ENCODE measurements at places on chromosomes 7 and 10.

DNA sequence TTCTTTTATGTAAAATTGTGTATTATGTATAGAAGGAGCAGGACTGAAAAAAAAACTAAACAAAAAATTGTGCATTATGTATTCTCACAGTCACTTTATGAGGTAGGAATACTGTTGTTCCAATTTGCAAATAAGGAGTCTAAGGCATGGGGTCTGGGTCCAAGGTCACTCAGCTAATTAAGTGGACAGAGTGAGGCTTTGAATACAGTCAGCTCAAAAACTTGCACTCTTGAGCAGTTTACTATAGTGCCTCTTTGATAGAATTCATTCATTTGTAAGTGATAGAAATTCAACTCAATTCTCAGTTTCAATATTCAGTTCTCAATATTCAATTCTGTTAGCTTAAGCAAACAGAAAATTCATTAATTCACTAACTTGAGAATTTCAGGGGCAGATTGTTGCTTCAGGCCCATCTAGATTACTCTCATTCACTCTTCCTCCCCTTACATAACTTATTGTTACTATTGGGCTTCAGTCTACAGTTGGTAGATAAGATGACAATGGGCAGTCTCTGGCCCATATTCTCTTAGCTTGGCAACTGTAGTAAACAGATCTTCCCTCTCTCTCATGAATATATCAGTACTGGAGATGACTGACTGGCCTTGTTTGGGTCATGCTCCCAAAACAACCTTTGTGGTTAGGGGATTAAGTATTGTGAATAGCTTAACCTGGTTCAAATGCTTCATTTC is 86.6 kb downstream of the BTAF1 start:
- DNase-seq: no peak

- DNase-seq: no peak
Measured at GRCh38 chr10:113284635-113285034, 268.2 kb upstream of the HABP2 start.

DNA sequence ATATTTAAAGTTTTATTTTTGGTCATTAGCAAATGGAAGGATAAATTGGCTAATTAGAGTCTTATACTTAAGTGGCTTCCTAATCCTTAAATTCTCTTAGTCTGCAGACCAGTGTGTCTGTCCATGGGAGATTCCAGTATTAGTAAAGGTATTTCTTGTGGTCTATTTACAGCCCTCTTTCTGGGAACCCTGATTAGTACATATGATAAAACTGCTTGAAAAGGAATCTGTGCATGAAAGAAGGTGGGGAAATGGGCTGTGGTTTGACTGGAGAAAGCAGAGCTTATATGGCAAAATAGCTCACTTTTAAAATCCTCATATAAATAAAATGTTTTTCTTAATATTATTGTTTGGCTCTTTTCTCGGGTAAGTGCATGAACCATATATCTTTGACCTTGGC is 124.5 kb upstream of the RHOBTB1 start:
- DNase-seq: no peak

DNA sequence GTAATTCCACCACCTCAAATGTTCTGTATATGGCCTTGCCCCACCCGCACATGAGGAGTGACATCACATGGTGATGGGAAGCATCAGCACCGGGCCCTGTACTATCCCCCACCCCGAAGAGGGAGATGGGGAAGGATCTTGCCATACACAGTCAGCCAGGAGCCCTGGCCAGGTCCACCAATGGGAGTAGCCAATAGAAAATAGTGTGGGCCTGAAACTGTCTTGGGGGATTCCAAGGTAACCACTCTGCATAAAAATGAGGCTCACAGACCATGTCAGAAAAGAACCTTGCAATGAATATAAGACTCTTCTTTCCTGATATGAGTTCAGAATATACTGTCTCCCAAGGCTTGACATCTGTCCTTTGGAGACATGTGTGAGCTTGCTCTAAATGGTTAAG is 51.1 kb downstream of the ADRB1 start:
- DNase-seq: no peak

- no peak for DNase-seq
Measured at GRCh38 chr10:119331061-119331460, 123.7 kb downstream of the GRK5 start.

- no peak for DNase-seq
Measured at GRCh38 chr7:54331311-54331710, 210.9 kb upstream of the VSTM2A start.

GRCh38 chr7:83882551-83882950 is 233.6 kb upstream of the SEMA3E start:
- DNase-seq: no peak

- peak; percentile 28 for DNase-seq
Measured at GRCh38 chr10:72637398-72637857, 11.5 kb upstream of the MICU1 start.

DNA sequence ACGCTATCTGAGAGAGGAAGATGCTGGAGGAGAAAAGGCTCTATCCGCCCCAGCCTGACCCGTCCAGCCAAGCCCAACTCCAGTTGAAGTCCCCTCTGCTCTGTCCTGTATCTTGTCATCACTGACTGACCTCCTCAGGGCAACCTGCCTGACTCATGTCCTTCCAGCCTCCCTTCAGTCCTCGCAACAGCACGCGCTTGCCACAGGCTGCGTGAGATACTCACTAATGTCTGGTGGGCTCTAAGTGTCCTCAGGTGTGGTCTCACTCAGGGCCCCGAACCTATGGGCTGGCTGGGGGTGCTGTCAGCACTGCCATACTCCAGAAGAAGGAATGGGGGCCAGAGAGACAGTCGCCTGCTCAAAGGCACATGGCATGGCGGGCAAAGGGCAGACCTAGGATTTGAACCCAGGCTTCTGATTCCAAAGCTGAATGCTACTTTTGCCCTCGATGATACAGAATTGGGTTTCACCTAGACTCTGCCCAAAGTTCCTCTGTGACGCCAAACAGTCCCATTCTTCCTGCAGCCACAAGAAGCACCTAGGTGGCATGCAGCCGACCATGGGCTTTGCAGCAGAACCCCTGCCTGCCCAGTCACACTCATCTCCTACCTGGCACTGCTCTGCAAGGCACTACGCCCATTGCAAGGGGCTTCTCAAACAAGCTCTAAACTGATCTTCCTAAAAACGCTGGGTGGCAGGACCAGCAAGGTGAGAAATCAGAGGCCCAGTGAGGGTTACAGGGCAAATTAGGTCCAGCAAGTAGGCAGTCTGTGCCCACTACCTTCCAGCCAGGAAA is 8.5 kb downstream of the FAM53B start:
- no peak for DNase-seq

DNA sequence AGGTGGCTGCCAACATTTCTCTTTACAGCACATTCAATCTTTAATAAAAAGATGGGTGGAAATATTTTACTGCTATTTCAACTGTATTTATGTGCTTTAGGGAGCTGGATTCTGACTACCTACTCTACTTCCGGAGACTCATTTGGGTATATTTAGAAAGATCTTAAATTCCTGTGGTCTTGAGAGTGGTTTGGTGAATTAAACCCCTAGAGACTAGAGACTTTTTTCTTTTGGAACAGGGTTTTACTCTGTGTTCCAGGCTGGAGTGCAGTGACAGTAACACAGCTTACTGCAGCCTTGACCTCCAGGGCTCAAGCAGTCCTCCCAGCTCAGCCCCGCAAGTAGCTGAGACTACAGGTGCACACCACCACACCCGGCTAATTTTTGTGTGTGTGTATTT is 79.0 kb upstream of the HABP2 start:
- no peak for DNase-seq

DNA sequence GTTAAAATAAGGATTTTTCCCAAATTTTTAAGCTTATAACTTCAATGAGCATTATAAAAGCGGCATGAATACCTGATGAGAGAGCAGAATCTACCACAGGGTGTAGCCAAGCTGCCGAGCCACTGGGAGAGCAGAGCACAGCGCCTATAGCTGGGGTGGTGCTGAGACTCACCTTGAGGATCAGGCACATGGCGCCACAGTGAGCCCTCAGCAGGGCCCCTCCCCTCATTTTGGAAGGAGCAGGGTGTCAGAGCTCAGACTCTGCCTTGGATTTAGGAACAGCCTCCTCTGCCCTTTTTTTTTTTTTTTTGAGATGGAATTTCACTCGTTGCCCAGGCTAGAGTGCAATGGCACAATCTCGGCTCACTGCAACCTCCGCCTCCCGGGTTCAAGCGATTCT is 118.6 kb downstream of the SRPK2 start:
- no peak for DNase-seq

GRCh38 chr7:105800849-105801534 is 75.4 kb downstream of the ATXN7L1 start:
- DNase-seq: no peak

GRCh38 chr10:108615576-108616320 is 1307.6 kb downstream of the XPNPEP1 start:
- DNase-seq: no peak

GRCh38 chr10:99532687-99533495 is at the start of gene NKX2-3:
NKX2-3 (plus strand) TSS chr10:99532942; CDS start chr10:99533132, 190 bp downstream.
- DNase-seq: peak; percentile 54

GRCh38 chr7:1716263-1717094 is 46.4 kb downstream of the ELFN1 start:
- no peak for DNase-seq

- DNase-seq: no peak
Measured at GRCh38 chr7:30323006-30323355, 38.6 kb downstream of the ZNRF2 start.

DNA sequence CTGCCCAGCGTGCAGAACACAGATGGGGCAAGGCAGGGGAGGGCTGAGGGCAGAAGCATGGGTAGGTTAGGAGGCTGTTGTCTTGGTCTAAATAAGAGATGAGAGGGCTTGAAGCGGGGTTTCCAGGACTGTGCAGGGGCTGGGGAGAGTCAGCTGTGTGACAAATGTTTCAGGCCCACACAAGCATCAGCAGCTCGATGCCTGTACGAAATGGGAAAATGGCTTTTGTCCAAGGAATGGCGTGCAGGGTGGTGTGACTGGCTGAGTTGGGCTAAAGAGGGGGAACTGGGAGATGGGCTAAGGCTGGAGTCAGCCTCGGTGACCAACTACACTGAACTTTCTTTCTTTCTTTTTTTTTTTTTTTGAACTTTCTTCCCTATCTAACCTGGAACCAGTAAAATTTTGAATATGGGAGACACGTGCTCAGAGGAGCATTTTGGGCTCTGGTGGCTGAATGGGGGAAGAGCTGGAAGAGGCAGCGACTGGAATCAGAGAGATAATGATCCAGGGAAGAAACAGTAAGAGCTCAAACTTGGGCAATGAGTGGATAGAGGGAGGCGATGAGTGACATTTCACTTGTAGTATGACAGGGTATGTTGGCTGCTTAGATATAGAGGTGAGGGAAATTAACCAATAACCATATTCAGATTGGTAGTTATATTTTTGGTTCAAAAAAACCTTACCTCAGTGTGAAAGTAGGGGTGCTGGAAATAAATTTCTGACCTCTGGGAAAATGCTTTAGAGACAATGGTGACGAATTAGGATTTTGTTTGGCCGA is 10.2 kb upstream of the EPHA1 start:
- DNase-seq: no peak

DNA sequence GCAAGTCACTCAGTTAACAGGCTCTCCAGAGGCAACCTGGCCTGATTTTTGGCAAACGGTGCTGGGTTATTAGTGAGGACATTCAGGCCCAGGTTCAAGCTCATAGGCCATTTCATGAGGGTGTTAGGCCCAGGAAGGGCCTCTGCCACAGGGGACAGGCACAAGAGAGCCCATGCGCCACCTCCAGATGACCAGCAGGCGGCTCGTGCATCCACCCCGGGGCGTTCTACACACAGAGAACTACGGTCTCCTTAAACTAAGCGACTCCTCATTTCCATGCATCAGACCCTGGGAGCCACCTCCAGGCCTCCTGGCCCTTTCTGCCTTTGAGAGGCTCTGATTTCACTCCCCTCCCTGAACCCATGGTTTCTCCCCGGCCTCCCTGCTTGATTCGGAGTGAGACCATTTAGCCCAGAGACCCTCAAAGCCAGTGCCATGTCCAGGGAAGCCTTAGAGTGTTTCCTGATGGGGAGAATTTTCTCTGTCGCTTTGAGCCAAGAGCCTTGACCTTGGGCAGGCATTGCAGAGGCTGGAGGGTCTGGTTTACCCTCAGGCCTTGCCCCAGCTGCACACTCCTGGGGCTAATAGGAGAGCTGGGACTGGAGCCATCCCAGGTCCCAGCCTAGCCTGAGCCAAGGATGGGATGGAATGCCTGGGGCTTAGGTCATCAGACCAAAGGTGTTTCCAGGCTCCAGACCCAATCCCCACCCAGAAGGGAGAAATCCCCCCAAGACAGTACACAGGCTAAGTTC is 188.0 kb downstream of the GRID1 start:
- DNase-seq: no peak

- DNase-seq: peak; percentile 23
Measured at GRCh38 chr10:60901561-60902235, 42.3 kb downstream of the RHOBTB1 start.

DNA sequence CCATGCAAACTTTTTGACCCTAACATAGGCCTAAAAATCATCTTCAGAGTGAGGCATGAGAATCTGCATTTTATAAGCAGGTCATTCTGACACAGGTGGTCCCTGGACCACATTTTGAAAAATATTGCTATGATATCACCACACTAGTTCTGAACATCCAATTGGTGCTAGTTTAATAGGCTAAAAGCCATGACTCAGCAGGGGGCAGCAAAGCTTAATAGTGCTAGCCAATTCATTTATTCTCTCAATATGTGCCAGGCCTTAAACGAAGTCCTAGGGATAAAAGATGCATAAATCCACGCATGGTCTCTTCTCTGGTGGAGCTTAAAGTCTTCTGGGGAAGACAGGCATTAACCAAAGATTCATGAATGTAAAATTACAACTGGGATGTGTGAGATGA is 10.2 kb upstream of the SLC25A28 start:
- DNase-seq: peak; percentile 35

DNA sequence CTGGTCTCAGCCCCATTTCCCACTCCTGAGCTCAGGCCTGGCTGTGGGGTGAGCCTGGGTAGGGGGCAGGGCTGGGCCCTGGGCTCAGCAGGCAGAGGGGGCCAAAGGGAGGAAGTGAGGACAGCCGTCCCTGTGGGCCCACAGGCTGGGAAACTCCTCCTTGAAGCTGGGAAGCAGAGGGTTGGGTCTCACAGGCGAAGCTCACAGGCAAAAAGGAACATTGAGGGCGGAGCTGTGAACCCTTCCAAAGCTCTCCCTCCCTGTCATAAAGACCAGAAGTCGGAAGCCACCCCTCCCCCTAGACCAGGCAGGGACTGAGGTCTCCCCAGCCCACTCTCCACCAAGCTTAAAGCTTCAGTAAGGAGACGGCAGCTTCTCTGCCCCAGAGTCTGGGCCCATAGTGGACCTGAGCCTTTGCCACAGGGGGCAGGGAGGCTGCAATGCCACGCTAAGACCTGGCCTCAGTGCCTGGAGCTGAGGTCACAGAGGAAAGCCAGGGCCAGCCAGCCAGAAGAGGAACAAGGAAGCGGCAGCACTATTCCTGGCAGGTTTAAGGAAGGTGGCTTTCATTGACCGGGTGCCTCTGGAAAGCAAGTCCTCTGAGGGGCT is 1.0 kb upstream of the KCP start:
- no peak for DNase-seq

GRCh38 chr10:110005719-110006118 is 2.1 kb upstream of the ADD3 start:
- no peak for DNase-seq

Data from mucosa of gallbladder (tissue), 1 donor.